ENCODE measurements at places on chromosomes 7 and 10.

GRCh38 chr10:69451784-69452251 is 553 bp downstream of the TSPAN15 start:
- no peak for DNase-seq

DNA sequence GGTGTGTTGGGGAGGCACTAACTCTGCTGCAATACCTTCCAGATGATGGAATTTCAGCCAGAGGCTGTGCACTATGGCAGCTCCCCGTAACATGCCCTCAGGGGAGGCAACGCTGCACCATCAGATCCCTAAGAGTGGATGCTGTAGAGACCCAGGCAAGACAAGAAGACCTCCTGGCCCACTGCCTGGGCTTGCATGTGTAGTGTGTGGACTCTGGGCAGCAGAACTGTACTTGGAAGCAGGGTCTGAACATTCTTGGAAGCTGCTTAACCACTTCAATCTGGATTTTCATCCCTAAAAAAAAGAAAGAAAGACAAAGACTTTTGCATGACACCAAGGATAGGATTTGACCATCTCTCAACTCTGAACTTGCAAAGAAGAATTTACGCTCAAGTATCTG is 297.5 kb upstream of the NRP1 start:
- no peak for DNase-seq

GRCh38 chr10:283916-284356 is 148.7 kb downstream of the ZMYND11 start:
- no peak for DNase-seq

DNA sequence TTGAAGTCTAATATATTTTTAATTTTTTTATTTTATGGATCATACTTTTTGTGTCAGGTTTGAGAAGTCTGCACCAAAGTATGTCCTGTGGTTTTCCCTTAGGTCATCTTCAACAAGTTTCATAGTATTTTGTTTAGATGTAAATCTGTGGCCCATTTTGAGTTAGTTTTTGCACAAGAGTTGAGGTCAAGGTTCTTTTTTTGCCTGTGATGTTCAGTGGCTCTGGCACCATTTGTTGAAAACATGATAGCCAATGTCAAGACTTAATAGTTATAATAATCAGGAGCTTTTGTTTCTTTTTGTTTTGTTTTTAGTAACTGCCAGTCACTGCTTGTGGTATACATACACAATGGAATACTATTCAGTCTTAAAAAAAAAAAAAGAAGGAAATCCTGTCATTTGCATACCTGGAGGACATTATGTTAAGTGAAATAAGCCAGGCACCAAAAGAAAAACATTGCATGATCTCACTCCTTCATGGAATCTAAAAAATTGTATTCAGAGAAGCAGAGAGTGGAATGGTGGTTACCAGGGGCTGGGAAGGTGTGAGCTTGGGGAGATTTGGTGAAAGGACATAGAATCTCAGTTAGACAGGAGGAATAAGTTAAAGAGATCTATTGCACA is 61.3 kb downstream of the EGFR start:
- DNase-seq, result no peak

- no peak for DNase-seq
Measured at GRCh38 chr7:156820445-156821063, 72.4 kb downstream of the LMBR1 start.

GRCh38 chr7:94436700-94437099 is 42.0 kb downstream of the COL1A2 start:
- DNase-seq, result no peak

GRCh38 chr7:46705386-46706255 is 784.5 kb upstream of the IGFBP3 start:
- no peak for DNase-seq

GRCh38 chr10:121404611-121405010 is 193.6 kb downstream of the FGFR2 start:
- no peak for DNase-seq

- DNase-seq, result no peak
Measured at GRCh38 chr7:51005074-51005473, 222.4 kb upstream of the GRB10 start.

GRCh38 chr10:116866987-116867595 is 17.8 kb downstream of the ENO4 start:
- DNase-seq, result no peak

DNA sequence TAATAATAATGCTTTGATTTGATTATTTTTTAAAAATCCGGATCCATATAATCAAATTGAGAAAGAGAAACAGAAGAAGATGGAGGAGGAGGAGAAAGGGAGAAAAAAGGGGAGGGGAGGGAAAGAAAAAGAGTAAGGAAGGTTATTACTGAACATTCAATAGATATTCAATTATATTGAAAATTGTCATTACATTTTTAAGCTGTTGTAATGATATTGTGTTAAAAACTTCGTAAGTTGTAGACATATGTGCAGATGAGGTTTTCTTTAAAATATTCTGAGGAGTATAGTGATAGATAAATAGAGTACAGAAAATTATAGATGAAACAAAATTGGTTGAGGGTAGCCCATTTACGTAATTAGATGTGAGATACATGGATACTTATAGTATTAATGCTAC is 933.0 kb upstream of the PHF14 start:
- DNase-seq, result no peak

- no peak for DNase-seq
Measured at GRCh38 chr7:47867286-47867685, 81.0 kb downstream of the PKD1L1 start.

- no peak for DNase-seq
Measured at GRCh38 chr7:102431617-102432298, 1.6 kb upstream of the ORAI2 start.

DNA sequence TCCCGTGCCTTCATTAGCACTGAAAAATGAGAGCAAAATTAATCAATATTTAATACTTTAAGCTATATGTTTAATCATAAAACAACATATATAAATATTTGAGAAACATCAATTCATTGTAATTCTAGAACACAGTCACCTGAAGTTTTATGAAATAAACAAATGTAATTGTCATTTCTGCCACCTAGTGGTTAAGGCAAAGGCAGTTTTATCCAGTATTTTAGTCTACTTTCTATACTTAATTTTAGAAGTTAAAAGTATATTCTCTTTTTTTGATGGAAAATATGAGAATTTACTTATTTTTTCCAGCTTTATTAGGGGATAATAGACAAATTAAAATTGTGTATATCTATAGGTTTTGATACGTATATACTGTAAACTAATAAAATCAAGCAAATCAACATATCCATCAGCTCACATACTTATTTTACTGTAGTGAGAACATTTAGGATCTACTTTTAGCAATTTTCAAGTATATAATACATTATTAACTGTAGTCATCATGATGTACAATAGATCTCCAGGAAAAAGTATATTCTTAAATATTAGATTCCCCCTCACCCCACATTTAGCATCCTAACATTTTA is 16.9 kb downstream of the PCGF6 start:
- no peak for DNase-seq

DNA sequence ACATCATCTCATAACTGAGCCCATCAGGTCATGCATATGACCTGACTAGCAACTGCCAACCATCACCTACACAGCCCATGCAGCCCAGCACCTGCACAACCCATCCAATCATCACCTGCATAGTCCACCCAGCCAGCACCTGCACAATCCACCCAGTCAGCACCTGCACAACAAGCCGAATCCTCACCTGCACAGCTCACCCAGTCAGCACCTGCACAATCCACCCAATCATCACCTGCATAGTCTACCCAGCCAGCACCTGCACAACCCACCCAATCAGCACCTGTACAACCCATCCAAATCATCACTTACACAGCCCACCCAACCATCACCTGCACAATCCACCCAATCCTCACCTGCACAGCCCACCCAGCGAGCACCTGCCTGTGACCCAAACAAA is 33.4 kb upstream of the WDFY4 start:
- DNase-seq, result no peak

- no peak for DNase-seq
Measured at GRCh38 chr7:7868572-7868899, 100.1 kb upstream of the GLCCI1 start.

- DNase-seq, result no peak
Measured at GRCh38 chr7:75905785-75906604, 9.0 kb upstream of the POR start.

DNA sequence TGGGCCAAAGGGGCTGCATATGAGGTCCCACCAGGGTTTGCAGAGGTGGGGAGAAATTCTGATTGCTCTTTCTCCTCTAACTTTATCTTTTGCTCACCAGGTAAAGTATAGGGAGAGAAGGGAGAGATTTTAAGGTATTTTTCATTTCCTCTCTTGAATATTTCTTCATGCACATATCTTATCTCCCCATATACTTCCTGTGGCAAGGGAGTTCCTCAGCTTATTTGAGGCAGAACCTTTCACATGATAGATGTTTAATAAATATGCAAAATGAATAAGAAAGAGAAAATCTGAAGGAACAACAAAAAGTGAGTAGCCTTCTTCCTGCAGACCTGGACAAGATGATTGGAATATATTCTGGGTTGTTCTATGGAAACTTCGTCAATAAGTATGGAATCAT is 67.4 kb upstream of the PDCD4 start:
- no peak for DNase-seq

- DNase-seq, result no peak
Measured at GRCh38 chr10:104197364-104197763, 34.8 kb downstream of the CFAP43 start.

GRCh38 chr10:73585327-73585726 is 5.8 kb downstream of the USP54 start:
- DNase-seq, result no peak
